Cardiac fibroblast (primary cell): ENCODE measurements at places on chromosomes 3 and 15.

DNA sequence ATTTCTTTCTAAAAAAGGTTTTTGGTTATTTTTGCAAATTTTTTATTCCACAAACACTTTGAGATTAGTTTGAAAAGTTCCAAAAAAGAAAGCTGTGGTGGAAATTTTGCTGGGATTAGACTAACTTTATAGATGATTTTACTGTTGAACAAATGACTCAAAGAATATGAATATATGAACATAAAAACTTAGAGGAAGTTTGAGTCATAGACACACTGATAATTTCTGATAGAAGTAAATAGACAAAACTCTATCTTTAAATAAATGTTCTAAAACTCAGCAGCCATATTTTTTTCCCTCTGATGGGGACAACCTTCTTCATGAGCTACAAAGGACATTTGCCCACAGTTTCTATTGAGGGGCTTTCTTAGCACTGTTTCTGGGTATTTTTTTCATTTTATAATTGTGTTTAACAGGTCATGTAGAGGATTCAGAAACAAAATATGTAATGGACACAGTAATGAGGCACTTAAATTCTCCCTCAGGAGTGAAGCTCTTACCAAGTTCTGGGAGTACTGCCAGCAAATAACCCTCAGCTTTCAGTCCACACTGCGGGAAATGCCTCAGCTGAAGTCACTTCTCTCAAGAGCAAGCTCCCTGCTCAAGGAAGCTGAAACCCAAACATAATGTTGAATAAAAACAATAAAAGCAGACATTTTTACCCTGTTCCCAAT lies 157.6 kb downstream of the NFKBIZ start:
- DNase-seq, result peak; percentile 96

DNA sequence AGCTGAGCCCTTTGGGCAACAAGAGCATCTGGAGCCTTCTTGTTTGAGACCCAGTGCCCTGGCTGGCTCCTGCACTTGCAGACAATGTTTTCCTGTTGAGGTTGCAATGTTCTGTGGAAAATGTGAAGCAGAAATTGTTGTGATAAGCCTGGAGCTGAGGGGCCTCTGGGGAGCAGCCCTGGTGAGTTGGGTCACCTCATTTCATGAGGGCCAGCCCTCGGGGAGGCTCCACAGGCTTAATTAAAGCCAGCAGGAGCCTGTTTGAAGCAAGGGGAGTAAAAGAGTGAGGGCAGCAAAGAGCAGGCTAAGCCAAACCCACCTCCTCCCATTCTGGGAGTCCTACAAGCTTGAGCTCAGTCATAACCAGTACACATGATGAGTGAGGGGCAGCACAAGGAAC lies 154.3 kb downstream of the ALDH1A2 start:
- DNase-seq, result peak; percentile 75

- DNase-seq, result peak; percentile 72
These were observed 59.4 kb downstream of the TMEM44 start for GRCh38 chr3:194573680-194574437.

DNA sequence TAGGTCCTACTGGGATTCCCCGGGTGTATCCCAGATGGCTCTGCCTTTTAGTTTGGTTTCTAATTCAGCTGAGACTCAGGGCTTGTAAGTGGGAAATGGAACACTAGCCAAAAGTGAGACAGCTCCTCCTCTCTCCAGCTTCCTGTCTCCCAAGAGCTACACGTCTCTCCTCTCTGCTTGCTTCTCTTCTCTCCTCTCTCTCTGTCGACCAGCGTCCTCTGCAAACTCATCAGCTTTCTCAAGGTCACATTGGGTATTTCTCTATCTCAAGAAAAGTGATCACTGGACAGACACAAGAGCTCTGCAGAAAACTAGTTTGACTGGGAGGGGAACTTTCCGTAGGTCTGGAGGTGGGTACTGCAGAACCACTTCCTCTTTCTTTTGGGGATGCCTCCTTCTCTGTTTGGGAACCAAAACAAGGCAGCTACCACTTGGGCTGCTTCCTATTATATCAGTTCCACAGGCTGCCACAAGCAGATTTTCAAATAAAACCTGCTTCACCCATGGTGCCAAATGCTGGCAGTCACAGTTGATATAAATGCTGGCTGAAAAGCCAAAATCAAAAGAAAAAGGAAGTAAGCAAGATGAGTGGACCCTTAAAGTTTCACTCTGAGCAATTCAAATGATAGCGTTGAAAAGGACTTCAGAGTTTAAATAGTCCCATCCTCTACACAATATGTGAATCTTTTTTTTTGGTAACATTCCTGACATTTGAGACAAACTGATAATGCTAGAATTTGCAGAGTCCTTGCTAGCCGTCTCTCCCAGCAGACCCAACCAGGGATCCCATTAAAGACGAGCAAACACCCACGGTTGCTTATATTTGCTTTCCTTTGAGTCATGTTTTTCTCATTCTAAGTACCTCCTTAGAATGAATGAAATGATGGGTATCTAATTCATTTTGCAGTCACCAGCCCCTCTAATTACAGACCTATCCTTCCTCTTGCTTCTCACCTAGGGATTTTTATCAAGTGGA lies 7.2 kb upstream of the DYNC1LI1 start:
- peak; percentile 73 for DNase-seq

DNA sequence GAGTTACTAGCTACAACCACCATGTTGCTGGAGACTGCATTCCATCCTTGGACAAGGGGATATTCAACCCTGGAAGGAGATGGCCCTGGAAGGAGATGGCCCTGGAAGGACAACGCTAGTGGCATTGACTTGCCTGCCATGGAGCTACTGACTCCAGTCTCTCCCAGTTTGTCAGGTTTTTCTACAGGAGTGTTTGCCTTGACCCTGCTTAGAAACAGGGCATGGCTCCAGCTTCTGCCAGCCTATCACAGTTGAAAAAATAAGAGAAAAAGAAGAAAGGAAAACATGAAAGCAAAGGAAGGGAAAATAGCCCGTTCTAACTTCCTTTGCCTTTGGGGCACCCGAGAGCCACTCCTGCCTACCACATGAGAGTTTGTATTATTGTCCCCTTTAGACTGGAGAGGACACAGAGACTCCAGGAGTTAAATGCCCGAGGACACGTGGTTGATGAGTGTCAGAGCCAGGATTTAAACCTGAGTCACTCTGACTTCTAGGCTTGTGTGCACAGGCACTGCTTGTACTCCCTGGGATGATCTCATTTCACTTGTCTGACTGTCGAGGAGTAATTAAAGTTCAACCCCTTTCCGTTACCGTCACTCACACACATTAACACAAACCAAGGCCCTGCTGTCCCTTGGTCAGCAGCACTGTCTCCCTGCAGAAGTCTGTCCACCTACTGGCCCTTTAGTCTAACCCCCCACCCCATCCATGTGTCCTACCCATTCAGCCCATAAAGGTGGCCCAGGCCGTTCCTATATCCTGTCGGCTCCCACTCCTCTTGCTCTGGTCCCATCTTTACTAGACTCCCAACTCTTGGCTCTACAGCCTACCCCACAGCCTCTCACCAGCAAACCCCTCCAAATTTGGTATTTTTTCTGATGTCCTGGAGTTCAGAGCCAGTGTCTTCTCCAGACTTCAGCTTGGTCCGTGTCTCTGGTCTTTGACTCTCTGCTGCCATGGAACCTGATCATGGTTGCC lies 46.1 kb downstream of the C2CD4A start:
- peak; percentile 93 for DNase-seq

DNA sequence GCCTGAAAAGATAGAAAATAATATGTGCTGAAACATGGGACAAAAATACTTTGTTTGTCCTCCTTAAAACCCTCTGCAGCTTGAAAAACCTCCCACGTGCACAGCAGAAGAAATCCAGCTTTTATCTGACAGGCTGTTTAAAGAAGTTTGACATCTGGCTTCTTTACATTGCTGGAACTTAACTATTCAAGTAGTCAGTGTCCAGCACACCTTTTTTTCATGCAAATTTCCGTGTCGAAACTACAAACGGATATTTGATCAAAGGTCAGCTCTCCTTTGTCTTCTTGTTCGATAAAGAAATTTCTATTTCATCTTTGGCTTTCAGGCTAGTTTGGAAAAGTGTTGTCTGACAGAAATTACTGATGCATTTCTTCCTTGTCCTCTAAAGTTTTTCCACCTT lies 66.8 kb upstream of the KBTBD8 start:
- DNase-seq, result no peak
